ENCODE measurements at places on chromosomes 16 and 17.

GRCh38 chr17:40253565-40253964 is 34.1 kb upstream of the CDC6 start:
- no peak for DNase-seq

DNA sequence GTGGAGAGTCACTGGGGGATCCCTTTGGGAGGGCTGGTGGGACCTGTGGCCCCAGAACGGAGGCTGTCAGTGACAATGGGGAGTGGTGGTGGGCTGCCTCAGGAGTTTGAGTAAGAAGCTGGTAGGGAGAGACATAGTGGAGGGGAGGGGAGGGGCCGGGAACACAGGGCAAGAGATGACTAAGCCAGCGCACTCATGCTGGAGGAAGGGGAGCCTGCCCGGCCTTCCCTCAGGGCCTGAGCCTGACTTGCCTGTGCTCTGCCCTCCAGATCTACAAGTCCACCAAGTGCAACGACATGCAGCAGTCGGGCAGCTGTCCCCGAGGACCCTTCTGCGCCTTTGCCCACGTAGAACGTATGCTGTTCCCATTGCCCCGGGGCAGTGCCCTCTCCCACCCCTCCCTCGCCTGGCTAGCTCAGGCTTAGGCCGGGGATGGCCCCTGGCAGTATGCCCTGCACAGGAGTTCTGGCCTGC is 29.3 kb downstream of the UNC13D start:
- DNase-seq: no peak

DNA sequence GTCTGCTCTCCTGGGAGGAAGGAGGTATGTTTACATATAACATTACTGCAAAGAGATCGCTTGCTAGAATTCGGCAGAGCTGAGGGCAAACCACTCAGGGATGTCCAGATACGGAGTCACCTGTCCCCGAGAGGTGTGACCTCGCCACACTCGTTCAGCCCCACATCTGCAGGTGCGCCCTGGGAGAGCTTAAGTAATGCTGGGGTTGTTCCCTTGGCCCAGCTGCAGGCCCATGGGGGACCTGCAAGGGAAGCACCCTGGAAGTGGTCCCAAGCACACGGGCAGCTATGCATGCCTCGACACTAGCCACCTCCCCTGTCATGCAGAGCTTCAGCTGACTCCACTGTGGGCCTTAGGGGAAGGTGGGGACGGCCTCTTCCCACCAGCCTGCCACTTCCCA is 22.2 kb downstream of the USP22 start:
- DNase-seq: no peak

DNA sequence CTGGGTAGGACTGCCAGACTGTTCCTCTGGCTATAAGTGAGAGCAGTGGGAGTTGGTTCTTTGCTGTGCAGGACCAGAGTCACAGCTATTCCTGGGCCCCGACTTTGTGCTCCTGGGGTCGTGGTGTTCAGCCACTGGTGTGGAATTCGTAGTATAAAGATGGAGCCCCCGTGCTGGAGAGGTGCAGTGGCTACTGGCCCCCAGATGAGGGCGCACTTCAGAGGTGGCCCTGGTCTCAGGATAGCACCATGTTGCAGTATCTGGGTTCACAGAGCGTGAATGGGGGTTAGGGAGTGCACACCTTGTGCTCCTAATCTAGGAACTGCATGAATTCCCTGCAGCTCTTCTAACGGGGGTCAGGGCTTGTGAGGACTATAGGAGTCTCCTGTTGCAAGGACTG is 21.1 kb downstream of the TANC2 start:
- no peak for DNase-seq

GRCh38 chr17:79519601-79520000 is 91.2 kb downstream of the RBFOX3 start:
- no peak for DNase-seq

- DNase-seq: peak; percentile 62
These were observed 16.6 kb downstream of the COPRS start for GRCh38 chr17:31842195-31843069.

- DNase-seq: no peak
These were observed 47.9 kb upstream of the TAOK1 start for GRCh38 chr17:29342158-29342765.

GRCh38 chr17:4433515-4434031 is at the start of gene SPNS3:
SPNS3 (plus strand) TSS chr17:4433940; CDS start chr17:4433968, 28 bp downstream.
- peak; percentile 76 for DNase-seq

DNA sequence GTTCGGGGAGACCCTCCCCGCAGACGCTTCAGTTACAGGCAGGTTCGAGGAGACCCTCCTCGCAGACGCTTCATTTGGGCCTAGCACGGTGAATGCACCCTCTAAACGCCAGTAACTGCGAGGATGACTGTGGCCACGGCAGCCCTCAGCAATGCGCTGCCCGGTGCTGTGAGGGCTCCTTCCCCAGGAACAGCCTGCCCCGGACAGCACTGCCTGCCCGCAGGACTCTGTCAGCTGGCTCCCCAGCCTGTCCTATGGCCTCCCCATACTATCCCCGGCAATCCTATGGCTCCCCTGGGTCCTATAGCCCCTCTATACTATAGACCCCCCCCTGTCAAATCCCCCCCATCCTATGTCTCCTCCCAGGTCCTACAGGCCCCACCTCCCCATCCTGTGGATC is 238.9 kb downstream of the RBFOX3 start:
- DNase-seq: no peak

GRCh38 chr17:48295362-48296288 is 134.4 kb downstream of the SKAP1 start:
- DNase-seq: no peak

GRCh38 chr17:74824961-74825627 is 34.6 kb downstream of the GRIN2C start:
- no peak for DNase-seq

DNA sequence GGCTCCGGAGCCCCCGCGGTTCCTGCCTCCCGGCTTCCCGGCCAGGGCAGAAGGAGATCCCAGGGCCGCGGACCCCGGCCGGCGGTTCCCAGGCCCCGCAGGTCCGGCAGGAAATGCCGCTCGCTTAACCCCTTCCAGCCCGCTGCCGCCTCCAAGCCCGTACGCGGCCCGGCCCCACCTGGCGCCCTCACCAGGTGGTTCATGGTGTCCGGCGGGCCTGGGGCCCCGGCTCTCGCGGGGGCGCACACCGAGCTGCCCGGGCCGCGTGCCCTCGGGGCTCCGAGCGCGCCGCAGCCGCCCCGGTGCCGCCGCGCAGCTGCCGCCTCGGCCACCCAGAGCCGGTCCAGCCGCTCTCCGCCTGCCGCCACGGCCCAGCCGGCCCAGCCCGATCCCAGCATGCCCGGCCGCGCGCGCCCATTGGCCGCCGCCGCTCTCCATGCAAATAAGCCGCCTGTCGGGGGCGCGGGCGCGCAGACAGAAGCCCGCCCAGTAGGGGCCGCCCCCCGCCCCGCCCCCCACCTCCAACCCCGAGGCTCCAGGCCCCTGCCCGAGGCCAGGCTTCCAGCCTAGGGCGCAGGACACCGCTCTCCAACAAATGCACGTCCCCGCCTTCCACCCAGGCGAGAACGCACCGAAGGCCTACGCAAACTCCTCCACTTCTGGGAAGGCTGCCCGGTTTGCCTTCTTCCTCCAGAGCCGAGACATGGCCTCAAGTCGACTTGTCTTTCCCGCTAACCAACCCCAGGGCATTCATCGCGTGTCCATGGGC is at the start of gene BCAR1:
TSS of gene BCAR1 (minus strand) at position 345 of the 769 bp plus-strand sequence. CDS start at position 203, 142 bp downstream.
- no peak for DNase-seq

DNA sequence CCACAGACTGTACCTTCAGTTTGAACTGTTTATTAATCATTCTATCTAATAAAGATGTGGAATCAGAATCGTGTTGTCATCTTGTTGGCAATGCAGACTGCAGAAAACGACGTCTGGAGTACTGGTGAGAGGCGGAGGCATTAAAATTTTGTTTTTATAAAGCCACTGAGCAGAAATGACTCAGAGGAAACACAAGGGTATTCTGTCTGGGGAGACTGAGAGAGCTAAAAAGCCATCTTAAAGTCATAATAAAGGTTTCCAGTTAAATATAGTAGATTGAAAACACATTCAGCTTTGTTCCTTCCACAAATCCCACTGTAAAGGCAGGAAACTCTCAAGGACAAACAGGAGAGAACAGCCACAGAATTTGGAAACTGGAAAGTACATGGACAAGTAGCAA is 74.2 kb downstream of the CPPED1 start:
- no peak for DNase-seq

DNA sequence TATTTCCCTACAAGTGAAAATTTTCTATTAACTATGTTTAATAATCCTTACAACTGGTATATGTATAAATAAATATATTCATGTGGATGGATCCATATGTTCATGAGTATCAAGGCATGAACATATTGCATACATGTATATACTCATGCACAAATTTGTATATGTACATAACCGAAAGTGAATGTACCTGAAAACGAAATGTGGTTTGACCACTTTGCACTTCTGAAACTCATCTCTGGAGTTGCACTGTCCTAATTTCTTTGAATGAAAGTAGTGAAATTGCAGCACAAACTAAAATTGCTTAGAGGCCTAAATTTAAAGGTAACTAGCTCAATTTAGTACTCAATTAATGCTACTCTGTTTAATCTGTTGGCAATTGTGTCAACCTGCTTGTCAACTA is 27.4 kb upstream of the GNAO1 start:
- no peak for DNase-seq

DNA sequence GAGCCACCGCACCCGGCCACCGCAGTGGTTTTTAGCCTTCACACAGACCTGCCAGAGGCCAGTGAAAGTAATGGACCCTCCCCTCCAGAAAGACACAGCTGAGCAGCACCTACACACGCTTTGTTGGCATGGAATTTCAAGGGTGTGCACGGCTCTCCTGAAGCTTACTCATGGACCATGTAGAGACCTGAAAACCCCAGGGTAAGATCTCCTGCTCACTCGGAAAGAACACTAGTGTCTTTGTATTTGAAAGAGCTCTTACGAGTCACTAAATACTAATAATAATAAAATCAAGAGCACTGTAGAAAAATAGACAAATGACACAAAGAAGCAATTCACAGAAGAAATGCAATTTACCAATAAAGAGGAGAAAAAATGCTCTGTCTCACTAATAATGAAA is 20.0 kb downstream of the SLC43A2 start:
- DNase-seq: no peak

GRCh38 chr17:57528058-57528451 is 217.0 kb downstream of the CCDC182 start:
- DNase-seq: no peak

- DNase-seq: no peak
These were observed 25.0 kb upstream of the SLC6A2 start for GRCh38 chr16:55630774-55631173.

DNA sequence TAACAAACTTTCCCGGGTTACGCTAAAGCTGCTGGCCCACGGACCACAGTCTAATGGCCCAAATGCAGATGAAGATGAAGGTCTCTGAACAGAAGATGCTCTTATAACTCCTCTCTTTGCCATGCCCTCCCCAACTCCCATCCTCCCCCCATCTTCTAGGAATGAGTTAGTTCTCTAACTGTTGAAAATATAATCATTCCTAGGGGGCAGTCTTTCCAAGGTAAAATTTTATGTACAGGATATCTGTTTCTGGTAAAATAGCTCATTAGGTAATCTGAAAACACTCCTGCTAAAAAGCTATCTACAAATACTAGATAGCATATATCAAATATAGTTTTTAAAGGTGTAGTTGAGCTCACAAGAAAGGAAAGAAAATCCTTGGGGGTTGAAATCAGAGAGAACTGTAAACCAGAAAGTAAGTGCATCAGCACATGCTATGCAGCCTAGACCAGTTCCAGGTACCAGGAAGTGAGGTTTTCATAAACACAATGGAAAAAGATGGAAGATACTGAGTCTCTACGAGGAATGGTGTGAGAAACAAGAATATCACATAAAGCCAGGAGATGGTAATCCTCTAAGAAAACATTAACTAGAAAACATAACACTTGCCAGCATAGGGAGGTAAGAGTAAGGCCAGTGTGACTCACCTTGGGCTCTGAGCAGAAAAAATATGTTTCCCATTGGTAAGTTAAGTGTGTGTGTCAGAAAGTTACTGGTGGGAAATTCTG is 38.1 kb downstream of the CMC2 start:
- DNase-seq: no peak

- DNase-seq: no peak
These were observed 18.9 kb downstream of the XYLT1 start for GRCh38 chr16:17451843-17452242.

DNA sequence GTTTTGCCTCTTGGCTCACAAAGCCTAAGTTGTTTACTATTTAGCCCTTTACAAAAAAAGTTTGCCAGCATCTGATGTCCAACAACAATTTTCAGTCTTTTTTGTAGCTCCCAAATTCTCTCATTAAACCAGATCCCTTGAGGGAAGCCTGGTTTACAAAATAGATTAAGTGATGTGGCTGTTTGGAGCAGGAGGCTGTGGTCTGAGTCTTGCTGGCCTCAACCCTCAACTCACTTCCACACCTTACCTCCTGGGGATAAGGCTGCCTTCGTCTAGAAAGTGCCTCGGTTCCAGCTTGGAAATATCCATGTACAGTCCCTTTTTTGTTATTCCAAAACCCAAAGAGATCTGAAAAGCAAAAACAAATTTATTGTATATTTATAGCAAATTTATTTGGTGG is 138.4 kb downstream of the WWOX start:
- DNase-seq: no peak

GRCh38 chr16:25950586-25951281 is 259.0 kb downstream of the HS3ST4 start:
- DNase-seq: no peak

- DNase-seq: no peak
These were observed 70.0 kb upstream of the FAM20A start for GRCh38 chr17:68670967-68671693.

GRCh38 chr16:3677994-3678393 is 23.5 kb downstream of the DNASE1 start:
- no peak for DNase-seq

DNA sequence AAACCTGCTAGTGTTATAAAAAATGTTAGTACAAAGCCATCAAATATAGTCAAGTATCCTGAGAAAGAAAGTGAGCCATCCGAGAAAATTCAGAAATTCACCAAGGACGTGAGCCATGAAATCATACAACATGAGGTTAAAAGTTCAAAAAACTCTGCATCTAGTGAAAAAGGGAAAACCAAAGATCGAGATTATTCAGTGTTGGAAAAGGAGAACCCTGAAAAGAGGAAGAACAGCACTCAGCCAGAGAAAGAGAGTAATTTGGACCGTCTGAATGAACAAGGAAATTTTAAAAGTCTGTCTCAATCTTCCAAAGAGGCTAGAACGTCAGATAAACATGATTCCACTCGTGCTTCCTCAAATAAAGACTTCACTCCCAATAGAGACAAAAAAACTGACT is 31.7 kb downstream of the RBBP6 start:
- DNase-seq: no peak

GRCh38 chr16:26087091-26087490 is 395.3 kb downstream of the HS3ST4 start:
- no peak for DNase-seq

GRCh38 chr16:27114006-27114405 is 47.3 kb downstream of the C16orf82 start:
- DNase-seq: no peak

DNA sequence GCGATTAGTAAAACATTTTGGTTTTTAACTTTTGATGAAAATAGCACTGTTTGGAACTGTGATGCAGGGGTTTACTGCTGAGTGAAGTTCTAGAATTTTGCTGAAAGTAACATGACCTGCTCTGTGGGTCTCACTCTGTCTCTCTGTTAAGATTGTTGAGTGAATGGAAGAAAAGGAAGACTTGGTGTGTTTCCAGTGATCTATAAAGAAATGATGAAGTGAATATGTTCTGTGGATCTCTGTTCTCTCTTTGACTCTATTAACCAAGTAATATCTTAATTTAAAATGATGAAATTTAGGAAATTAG is 148.4 kb downstream of the PRKCA start:
- no peak for DNase-seq

All from activated naive CD8-positive, alpha-beta T cell treated with anti-CD3 and anti-CD28 coated beads, Interleukin-2, amount 10 ng/mL, durations not matched to agents 7 days and 5 days (primary cell).